ENCODE measurements at places on chromosomes 5 and 9. TPM values are rescaled to one million over a fixed set of nuclear protein-coding genes. Genes with fewer than 3 reads are reported as not detected.

The FEM1C gene
- 11.3 TPM for total RNA-seq

The UGCG gene
- total RNA-seq: 399 TPM

The SKP1 gene
- total RNA-seq: 164 TPM

The SPATA31E1 gene
- not detected for total RNA-seq

The TXNDC8 gene
- total RNA-seq: not detected

The RNF130 gene
- 9.7 TPM for total RNA-seq

The SHC3 gene
- total RNA-seq: 11.7 TPM

The PKD2L2 gene
- total RNA-seq: not detected

The MRPL50 gene
- 17.3 TPM for total RNA-seq

The STPG3 gene
- not detected for total RNA-seq

The SLC34A3 gene
- total RNA-seq: under 0.01 TPM

Data from fibroblast of villous mesenchyme (primary cell).